ENCODE measurements at places on chromosomes 12 and 14.

DNA sequence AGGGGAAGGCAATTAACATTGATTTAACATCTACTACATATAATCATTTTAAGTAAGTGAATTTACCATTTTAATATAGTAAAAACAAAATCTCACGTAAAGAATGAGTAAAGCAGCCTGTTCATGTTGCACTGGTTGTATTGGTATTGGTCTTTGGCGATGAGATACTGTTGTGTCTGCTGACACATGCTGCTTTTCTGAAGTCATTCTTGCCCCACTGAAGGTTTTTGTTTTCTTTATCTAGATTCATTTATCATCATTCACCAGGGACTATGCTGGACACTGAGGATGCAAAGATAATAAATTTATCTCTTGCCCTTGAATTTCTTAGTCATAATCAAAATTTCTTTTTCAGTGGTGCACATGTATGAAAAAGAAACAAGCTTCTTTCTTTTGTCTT is 246.2 kb upstream of the NPAS3 start:
- no peak for DNase-seq

DNA sequence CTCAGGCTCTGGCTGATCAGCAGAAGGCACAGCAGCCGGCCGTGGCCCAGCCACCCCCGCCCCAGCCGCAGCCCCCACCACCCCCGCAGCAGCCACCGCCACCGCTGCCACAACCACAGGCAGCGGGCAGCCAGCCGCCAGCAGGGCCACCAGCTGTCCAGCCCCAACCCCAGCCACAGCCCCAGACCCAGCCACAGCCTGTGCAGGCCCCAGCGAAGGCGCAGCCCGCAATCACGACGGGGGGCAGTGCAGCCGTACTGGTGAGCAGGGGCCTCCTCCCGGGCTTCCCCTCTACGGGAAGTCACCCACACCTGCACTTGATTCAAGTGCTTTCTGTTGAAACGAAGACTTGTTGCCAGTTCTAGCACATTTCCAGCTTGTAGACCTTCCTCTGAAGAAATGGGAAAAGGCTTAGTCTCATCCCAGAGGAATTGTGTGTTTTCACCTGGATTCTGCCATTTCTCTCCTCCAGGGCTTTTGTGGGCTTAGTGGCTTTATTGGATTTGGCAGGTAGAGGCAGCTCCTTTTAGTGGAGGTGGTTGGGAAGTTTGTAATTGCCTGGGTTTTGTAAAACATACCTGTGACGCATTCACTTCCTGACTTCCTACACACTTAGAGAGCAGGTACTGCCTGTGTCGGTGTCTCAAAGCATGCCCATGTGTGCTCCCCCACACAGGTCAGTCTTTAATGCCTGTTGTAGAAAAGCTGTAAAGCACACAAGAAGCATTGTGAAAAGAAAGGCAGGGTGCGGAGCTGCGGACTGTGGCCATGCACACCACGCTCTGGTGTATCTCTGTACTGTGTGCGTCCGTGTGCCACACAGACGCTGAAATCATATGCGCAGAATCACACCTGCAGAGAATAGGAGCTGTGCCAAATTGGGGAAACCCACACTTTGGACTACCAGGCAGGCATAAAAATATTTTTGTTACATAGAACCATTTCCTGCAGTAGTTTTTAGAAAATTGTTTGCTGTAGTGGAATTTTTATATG is 90.5 kb downstream of the DDX51 start:
- DNase-seq, result no peak

DNA sequence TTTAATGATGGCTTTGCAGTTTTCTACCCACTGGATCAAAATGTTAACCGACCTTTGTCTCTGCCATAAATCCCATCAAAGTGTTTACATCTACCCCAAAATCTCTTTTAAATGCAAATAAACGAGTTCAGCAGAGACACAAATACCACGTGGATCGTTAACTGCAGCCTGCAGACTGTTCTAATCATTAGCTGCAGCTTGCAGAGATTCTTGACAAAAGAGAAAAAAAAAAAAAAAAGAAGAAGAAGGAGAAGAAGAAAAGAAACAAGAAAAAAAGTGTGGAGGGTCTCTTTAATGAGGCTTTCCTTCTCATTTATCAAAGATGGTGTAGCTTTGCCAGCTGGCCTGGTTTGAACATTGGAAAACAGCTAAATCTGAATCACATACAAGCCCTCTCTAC is 275.7 kb downstream of the NEDD1 start:
- DNase-seq, result no peak

GRCh38 chr14:23605931-23606585 is 27.5 kb upstream of the JPH4 start:
- no peak for DNase-seq

DNA sequence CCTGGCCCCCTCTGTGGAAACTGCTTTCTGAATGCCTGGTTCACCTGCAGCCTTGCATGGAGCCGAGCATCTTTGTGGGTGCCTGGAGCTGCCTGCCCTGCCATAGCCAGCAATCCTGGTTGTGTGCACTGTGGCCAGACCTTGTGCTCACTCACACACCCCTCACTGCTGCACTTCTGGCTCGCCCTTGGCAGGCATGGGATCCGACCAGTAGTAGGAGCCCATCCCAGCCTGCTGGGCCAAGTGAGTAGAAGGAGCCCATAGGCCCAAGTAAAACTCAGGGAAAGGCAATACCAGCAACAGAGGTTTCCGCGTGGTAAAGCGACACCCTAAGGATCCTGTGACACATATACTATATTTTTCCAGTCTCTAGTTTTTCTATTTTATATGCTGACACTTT is 270.0 kb upstream of the NAV3 start:
- no peak for DNase-seq

DNA sequence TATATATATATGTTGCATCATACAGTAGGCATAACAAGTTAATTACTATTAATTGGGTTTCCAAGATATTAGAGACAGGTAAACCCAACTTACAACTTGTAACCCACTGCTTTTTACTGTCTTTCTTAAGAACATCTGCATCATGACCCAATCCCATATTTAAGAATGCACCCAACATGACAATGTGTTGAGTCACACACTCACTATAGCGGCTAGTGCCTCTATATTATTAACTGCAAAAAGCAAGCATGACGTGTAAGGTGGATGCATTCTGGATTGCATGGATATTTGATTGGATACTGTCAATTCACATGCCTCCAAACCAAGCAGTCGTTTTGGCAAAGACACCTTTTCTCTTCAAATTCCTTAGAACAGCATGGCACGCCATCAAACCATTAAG is 68.2 kb downstream of the KSR2 start:
- no peak for DNase-seq

DNA sequence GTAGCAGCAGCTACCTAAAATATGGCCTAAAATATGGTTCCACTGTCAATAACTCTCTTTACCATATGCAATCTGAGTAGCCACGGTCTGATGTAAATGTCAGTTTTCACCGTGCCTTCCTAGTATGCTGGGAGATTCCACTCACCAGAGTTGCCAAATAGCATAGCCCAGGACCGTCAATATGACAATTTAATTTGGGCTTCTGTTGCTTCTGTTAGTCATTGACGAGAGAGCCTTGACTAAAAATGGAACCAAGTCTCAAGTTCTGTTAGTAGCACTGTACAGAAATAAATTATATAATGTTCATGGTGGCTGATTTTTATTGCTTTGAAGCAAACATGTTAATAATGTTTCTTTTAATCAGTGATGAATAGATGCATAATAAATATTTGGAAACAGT is 348.4 kb downstream of the BCAT1 start:
- DNase-seq, result no peak

Data from liver (tissue), 10 donors.